ENCODE measurements at places on chromosomes 4 and X. TPM values are rescaled to one million over a fixed set of nuclear protein-coding genes. Genes with fewer than 3 reads are reported as not detected.

- no peak for DNase-seq
- no peak overlapping the region for H3K4me3 ChIP-seq
- H3K27me3 ChIP-seq: no peaks in the 10 kb centered on the region
- no peak overlapping the region for H3K27ac ChIP-seq
- no peaks in the 10 kb centered on the region for H3K36me3 ChIP-seq
Measured at GRCh38 chr4:34280131-34280530, 1964.2 kb downstream of the ARAP2 start.

RAB9A gene
- total RNA-seq: 15.5 TPM

GRCh38 chr4:85496126-85496849 is 21.3 kb downstream of the ARHGAP24 start:
- no peak overlapping the region for H3K4me3 ChIP-seq
- no peaks in the 10 kb centered on the region for H3K36me3 ChIP-seq
- H3K4me1 ChIP-seq: peaks cover 49% of the 10 kb centered on the region
- no peaks in the 10 kb centered on the region for H3K27me3 ChIP-seq

KCND1 gene
- 0.52 TPM for total RNA-seq

MAGEA9B gene
- not detected for total RNA-seq

- no peak overlapping the region for H3K4me3 ChIP-seq
- H3K36me3 ChIP-seq: no peaks in the 10 kb centered on the region
- no peaks in the 10 kb centered on the region for H3K4me1 ChIP-seq
- no peaks in the 10 kb centered on the region for H3K27me3 ChIP-seq
- no peak for DNase-seq
Measured at GRCh38 chrX:53115550-53115874, 21.6 kb downstream of the KANTR start.

Data from body of pancreas (tissue), 4 donors.